ENCODE measurements at places on chromosomes 4 and X.

GRCh38 chr4:67371615-67372014 is 173.7 kb downstream of the CENPC start:
- no peak for DNase-seq

DNA sequence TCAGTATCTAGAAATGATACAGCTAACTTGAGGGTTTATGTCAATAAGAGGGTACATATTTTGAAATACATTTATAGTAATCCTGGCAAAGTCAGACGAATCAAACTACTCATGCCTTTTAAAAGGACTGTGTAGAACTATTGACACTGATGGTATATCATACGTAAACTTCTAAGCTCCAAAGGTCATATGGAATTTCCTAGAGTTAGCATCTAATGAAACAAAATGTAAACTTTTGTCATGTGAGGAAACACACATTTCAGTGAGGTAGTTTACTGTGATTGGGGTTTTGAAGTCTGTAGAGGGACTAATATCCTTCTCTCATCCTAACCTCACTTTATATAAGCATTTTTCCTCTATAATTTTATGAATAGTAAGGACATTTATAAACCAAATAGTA is 138.4 kb downstream of the SCLT1 start:
- DNase-seq = no peak

- DNase-seq = no peak
Observed at GRCh38 chrX:101220662-101221260, 1.2 kb downstream of the DRP2 start.

DNA sequence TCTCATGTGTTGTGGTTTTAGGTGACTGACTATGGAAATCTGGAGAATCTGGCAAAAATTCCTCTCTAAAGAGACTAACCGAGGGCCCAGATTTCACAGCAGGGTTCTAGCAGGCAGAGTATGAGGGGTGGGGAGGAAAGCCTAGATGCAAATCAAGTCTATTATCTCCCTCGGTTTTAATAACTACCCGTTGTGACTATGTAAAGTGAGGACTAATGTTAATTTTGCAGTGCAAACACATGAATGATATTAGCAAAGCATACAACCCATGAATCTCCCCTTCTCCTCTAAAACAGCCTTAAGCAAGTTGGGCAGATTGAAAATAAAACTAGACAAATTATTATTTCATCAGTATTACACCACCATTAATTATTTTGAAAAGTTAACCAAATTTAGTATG is 131.4 kb downstream of the SLITRK2 start:
- no peak for DNase-seq

All from amygdala (tissue), 56 donors.